Chondrocyte (in vitro differentiated cells): ENCODE measurements at places on chromosomes 2 and 18.

DNA sequence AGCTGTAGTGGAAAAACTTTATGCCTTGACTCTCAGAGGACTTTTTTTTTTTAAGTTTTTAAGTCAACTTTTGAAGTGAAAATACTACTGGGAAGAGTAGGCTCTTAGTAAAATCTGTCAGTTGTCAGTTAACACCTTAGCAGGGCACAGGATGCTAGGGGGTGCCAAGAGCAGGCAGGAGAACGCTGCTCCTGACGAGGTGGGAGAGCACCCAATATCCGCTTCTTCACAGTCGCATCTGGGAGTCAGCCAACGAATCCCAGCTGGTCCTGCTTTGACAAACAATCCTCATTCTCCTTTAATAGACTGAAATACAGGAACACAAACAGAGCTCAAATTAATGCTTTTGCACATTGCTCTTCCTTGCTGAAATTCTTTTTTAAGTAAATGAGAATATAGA lies 709.5 kb upstream of the ACVR2A start:
- no peak overlapping the region for H3K4me3 ChIP-seq
- no peak overlapping the region for H3K27ac ChIP-seq
- no peak for DNase-seq
- peaks cover 2% of the 10 kb centered on the region for H3K27me3 ChIP-seq
- H3K4me1 ChIP-seq: peaks cover 7% of the 10 kb centered on the region
- H3K36me3 ChIP-seq: no peaks in the 10 kb centered on the region

DNA sequence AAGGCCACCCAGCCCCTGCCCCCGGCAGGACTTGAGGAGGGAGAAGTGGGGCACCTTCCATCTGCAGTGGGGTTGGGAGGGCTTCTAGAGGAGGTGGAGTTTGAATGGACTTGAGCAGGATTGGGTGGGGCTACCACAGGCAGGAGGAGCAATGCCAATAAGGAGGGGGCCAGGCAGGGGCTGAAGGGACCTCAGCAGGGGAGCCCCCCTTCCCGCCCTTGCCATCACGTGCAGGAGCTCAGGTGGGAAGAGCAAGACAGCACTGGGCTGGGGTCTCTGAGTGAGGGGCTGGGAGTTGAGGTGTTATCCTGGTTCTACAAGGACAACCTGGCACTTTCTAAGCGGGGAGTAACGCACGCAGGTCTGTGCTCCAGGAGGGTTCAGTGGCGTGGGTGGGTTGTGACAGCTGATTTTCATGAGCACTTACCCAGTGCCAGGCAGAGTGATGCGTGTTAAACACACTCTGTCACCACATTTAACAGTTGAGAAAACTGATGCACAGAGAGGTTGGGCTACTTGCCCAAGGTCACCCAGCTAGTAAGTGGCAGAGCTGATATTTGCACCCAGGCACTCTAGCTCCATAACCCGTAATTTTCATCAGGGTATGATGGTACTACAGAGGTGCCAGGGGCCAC lies 4.8 kb downstream of the CHRND start:
- H3K4me3 ChIP-seq: no peak overlapping the region
- peak; percentile 58 for DNase-seq
- H3K36me3 ChIP-seq: no peaks in the 10 kb centered on the region
- H3K27ac ChIP-seq: no peak overlapping the region
- H3K27me3 ChIP-seq: peaks cover 8% of the 10 kb centered on the region
- no peaks in the 10 kb centered on the region for H3K4me1 ChIP-seq

GRCh38 chr18:12921178-12921577 lies 26.6 kb upstream of the SEH1L start:
- peaks cover 8% of the 10 kb centered on the region for H3K4me1 ChIP-seq
- H3K27ac ChIP-seq: no peak overlapping the region
- H3K4me3 ChIP-seq: no peak overlapping the region
- no peak for DNase-seq
- H3K36me3 ChIP-seq: no peaks in the 10 kb centered on the region

GRCh38 chr2:231611273-231612108 lies 18.8 kb downstream of the TEX44 start:
- H3K27ac ChIP-seq: peak overlapping the region; percentile 98
- no peaks in the 10 kb centered on the region for H3K36me3 ChIP-seq
- DNase-seq: no peak
- H3K4me1 ChIP-seq: peaks cover 34% of the 10 kb centered on the region
- H3K27me3 ChIP-seq: no peaks in the 10 kb centered on the region

DNA sequence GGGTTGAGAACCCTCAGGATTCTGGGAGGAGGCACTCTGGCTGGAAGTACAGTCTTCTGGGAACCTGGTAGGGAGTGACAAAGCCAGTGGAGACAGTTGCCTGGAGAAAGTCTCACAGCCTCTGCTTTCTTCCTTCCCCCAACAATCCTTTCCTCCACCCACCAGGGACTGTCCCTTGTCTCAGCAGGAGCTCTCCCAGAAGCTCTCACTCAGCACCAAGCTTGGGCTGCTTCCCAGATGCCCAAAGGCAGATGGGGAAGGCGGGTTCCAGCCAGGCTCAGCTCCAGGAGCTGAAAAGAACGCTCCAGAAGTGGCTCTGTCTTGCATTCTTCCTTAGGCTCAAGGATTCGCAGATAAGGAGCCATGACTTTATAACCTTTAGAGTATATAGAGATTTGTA lies 7.6 kb upstream of the NAGK start:
- no peaks in the 10 kb centered on the region for H3K36me3 ChIP-seq
- no peak overlapping the region for H3K27ac ChIP-seq
- no peaks in the 10 kb centered on the region for H3K4me1 ChIP-seq
- H3K4me3 ChIP-seq: no peak overlapping the region
- peaks cover 9% of the 10 kb centered on the region for H3K27me3 ChIP-seq
- DNase-seq: no peak

DNA sequence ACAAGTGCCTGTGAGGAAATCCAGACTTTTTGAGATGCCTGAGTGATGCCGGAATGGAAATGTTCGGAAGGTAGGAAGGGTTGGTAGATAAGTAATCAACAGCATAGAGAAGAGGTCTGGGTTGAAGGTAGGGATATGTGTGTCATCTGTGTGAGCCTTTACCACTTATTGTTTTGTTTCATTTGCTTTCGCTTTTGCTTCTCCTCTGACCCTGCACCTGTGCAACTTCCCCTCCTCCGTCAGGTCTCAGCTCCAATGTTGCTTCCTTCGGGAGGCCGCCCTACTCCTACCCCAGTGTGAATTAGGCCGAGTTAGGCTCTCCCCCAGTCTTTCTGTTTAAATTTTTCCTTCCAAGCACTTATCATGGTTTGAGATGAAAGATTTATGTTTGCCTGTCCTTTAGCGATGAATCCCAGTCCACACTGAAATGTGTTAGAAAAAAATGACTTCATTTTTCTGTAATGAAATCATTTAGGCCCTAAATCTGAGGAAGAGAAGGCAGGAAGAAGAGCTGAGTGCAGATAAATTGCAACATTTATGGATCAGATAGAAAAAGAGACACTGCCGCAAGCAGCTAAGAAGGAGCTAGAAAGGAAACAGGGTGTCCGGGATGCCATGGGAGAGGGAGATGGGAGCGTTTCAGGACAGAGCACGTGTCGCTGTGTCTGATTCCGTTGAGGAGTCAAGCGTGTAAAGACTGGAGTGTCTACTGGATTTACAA lies 139.6 kb upstream of the PELI1 start:
- DNase-seq: no peak
- no peaks in the 10 kb centered on the region for H3K27me3 ChIP-seq
- H3K36me3 ChIP-seq: no peaks in the 10 kb centered on the region
- no peak overlapping the region for H3K27ac ChIP-seq

- no peak overlapping the region for H3K4me3 ChIP-seq
- no peaks in the 10 kb centered on the region for H3K4me1 ChIP-seq
- no peak overlapping the region for H3K27ac ChIP-seq
- no peak for DNase-seq
- H3K36me3 ChIP-seq: peaks cover 8% of the 10 kb centered on the region
- peaks cover 42% of the 10 kb centered on the region for H3K27me3 ChIP-seq
Observed at GRCh38 chr2:240932724-240933047, 26.6 kb downstream of the CROCC2 start.

DNA sequence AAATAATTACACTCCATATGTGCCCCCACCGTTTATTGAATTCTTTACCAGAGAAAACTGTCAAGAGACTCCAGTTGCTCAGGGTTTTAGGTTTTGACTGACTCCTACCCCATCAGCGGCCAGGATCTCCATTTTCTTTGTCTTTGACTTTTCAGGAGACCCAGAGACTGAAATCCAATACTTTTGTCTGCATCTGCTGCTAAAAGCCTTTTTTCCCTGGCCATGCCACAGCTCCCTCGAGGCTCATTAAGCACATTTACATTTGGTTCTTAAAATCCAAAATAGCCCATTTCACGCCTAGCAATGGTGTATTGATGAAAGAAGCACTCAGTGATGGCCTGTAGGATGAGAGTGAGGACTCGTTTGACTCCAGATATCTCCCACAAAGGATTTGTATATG lies 332.6 kb upstream of the ACVR2A start:
- no peak overlapping the region for H3K27ac ChIP-seq
- no peak overlapping the region for H3K4me3 ChIP-seq
- DNase-seq: no peak
- peaks cover 1% of the 10 kb centered on the region for H3K36me3 ChIP-seq
- peaks cover 21% of the 10 kb centered on the region for H3K4me1 ChIP-seq

DNA sequence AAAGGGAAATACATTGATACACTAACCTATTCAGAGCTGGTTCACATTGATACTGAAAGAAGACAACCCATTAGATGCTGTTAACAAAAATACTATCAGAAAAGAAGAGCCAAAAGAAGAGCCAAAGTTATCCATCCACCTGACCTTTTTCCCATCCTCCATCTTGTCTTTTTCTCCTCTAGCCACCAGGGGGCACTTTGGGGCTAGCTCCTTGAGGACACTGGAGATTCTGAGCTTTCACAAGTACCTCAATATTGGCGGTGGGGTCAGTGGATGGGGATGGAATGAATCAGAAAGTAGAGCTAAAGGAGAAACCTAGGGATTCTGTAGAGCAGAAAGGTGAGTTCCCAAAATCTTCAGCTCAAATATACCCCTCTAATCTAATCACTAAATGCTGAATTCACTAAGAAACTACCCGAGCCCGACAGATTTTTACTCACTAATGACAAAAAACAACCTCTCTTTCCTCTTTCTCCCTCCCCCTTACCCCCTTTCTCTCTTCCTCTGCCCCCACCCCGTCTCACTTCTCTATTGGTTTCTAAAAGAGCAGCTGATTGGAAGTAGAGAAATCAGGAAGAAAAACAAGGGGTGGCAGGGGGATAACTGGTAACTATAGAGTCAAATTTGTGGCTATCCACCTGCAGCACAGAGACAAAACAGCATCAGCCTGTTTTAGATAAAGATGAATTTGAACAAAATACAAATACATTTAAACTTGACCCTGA lies 203.3 kb downstream of the TCF4 start:
- H3K27ac ChIP-seq: no peak overlapping the region
- no peaks in the 10 kb centered on the region for H3K27me3 ChIP-seq
- no peak overlapping the region for H3K4me3 ChIP-seq
- H3K4me1 ChIP-seq: no peaks in the 10 kb centered on the region

DNA sequence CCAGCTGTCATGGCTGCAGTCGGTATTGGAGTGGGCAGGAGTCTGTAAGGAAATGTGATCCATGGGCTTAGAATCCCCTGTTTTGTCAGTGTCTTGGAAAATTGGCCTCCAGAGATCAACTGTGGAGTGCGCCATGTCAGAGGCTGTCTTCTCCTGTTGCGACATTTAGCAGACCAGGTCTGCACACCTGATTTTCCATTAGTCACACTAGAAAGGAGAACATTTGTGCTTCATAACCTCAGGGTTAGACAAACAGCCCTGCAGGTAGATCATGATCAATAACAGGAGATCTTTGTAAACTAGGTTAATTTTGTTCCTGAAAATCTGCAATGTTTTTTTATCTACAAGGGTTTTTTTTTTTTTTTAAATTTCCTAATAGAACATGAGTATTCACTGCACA lies 28.0 kb downstream of the LDLRAD4 start:
- peaks cover 26% of the 10 kb centered on the region for H3K4me1 ChIP-seq
- no peaks in the 10 kb centered on the region for H3K27me3 ChIP-seq

DNA sequence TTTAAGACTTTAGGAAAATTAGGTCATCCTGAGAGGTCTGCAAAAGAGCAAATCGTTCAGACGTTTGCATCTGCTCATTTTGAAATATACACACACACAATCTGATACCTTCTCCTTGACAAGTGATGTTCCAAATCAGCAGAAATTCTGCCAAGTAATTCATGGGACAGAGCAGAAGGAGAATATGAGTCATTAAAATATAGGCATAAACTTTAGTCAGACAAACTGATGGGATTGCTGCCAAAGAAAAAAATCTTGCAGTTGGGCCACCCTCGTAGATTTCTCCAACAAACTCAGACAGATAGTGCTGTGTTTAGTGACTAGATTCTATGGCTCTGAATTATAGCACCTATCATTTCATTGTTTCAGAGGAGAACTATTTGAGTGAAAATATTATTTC lies 336.3 kb downstream of the NYAP2 start:
- H3K4me3 ChIP-seq: no peak overlapping the region
- H3K27ac ChIP-seq: peak overlapping the region; percentile 81

GRCh38 chr18:46555724-46556123 lies 101.3 kb downstream of the LOXHD1 start:
- peaks cover 12% of the 10 kb centered on the region for H3K27me3 ChIP-seq
- no peaks in the 10 kb centered on the region for H3K4me1 ChIP-seq
- H3K36me3 ChIP-seq: no peaks in the 10 kb centered on the region
- H3K27ac ChIP-seq: no peak overlapping the region
- H3K4me3 ChIP-seq: no peak overlapping the region

DNA sequence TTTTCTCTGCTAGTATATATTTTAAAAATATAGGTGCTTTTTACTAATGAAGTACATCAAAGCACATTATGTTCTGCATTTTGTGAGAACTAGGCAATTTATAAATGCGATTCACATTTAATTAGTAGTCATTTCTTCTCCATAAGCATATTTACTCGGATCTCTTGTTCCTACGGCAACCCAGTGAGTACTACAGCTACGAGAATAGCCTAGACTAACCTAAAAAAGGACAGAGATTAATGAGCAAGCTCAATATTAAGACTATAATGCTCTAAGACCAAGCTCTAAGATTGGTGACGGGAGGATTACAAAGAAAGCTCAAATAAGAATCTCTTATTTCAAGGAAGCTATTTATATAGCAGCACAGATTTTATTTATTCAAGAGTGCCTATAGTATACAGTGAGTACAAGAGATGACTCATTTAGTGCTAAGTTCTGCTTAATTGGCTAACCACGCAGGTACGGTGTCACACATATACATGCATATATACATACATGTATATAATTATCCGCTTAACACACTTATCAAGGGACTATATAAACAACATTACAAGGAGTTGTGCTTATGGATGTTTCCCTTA lies 364.7 kb downstream of the GPD2 start:
- no peaks in the 10 kb centered on the region for H3K4me1 ChIP-seq
- no peak overlapping the region for H3K4me3 ChIP-seq
- no peak for DNase-seq
- peaks cover 14% of the 10 kb centered on the region for H3K27me3 ChIP-seq
- no peaks in the 10 kb centered on the region for H3K36me3 ChIP-seq

- no peaks in the 10 kb centered on the region for H3K36me3 ChIP-seq
- peak overlapping the region; percentile 34 for H3K4me3 ChIP-seq
- no peaks in the 10 kb centered on the region for H3K27me3 ChIP-seq
- peak overlapping the region; percentile 15 for H3K27ac ChIP-seq
- peaks cover 40% of the 10 kb centered on the region for H3K4me1 ChIP-seq
Observed at GRCh38 chr2:27716301-27717069, 52.8 kb downstream of the SLC4A1AP start.

GRCh38 chr2:64166637-64167420 lies 22.6 kb upstream of the PELI1 start:
- no peaks in the 10 kb centered on the region for H3K4me1 ChIP-seq
- H3K4me3 ChIP-seq: no peak overlapping the region
- no peaks in the 10 kb centered on the region for H3K27me3 ChIP-seq
- H3K27ac ChIP-seq: no peak overlapping the region
- DNase-seq: no peak
- no peaks in the 10 kb centered on the region for H3K36me3 ChIP-seq

GRCh38 chr2:3288470-3289170 lies 89.0 kb downstream of the EIPR1 start:
- H3K36me3 ChIP-seq: no peaks in the 10 kb centered on the region
- no peaks in the 10 kb centered on the region for H3K27me3 ChIP-seq
- no peak overlapping the region for H3K27ac ChIP-seq
- H3K4me1 ChIP-seq: no peaks in the 10 kb centered on the region
- peak; percentile 62 for DNase-seq
